ENCODE measurements at places on chromosomes 11 and 22. TPM values are rescaled to one million over a fixed set of nuclear protein-coding genes. Genes with fewer than 3 reads are reported as not detected.

DNA sequence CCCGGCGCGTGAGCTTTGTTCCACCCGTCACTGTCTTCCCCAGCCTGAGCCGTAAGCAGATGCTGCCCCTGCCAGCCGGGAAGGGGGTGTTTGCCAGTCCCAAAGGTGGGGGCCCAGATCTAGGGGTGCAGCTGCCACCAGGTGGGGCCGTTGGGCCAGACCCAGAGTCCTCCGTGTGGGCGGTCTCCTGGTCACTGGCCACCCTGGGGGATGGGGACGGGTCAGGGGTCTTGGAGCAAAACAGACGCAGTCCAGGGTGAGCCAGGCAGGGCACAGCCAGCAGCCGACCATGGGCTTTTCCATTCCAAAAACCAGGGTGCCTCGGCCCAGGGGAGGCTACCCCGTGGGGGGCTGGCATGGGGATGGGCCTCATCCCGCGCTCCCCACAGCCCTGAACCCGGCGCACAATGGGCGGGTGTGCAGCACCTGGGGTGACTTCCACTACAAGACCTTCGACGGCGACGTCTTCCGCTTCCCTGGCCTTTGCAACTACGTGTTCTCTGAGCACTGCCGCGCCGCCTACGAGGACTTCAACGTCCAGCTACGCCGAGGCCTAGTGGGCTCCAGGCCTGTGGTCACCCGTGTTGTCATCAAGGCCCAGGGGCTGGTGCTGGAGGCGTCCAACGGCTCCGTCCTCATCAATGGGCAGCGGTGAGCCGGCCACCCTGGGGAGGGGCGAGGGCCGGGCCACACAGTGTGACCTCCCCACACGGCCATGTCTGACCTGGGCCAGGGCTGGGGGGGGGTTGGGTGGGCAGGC lies 3.5 kb downstream of the MUC5B start:
- H3K36me3 ChIP-seq = no peaks in the 10 kb centered on the region
- no peak for DNase-seq
- no peak overlapping the region for H3K27ac ChIP-seq
- H3K4me1 ChIP-seq = no peaks in the 10 kb centered on the region

ARHGAP20 gene
- 2.2 TPM for total RNA-seq

GRCh38 chr11:120601536-120601935 lies 90.0 kb downstream of the GRIK4 start:
- H3K27ac ChIP-seq = no peak overlapping the region
- H3K4me1 ChIP-seq = no peaks in the 10 kb centered on the region
- no peak overlapping the region for H3K4me3 ChIP-seq
- no peaks in the 10 kb centered on the region for H3K27me3 ChIP-seq
- no peaks in the 10 kb centered on the region for H3K36me3 ChIP-seq
- DNase-seq = no peak

DNA sequence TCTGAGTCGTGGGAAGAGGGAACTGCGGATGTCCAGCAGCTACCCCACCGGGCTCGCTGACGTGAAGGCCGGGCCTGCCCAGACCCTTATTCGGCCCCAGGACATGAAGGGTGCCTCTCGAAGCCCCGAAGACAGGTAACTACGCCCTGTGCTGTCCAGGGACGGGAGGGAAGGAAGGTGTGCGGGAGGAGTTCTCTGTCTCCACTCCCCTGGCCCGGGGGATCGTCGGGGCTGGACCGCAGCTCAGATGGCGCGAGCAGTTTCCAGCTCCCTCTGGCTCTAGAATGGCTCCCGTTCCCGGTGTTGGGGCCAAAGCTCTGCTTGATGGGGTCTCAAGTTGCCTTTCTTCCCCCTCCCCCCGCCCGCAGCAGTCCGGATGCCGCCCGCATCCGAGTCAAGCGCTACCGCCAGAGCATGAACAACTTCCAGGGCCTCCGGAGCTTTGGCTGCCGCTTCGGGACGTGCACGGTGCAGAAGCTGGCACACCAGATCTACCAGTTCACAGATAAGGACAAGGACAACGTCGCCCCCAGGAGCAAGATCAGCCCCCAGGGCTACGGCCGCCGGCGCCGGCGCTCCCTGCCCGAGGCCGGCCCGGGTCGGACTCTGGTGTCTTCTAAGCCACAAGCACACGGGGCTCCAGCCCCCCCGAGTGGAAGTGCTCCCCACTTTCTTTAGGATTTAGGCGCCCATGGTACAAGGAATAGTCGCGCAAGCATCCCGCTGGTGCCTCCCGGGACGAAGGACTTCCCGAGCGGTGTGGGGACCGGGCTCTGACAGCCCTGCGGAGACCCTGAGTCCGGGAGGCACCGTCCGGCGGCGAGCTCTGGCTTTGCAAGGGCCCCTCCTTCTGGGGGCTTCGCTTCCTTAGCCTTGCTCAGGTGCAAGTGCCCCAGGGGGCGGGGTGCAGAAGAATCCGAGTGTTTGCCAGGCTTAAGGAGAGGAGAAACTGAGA lies 1.4 kb downstream of the ADM start:
- H3K27ac ChIP-seq = no peak overlapping the region
- no peak overlapping the region for H3K4me3 ChIP-seq
- H3K4me1 ChIP-seq = peaks cover 66% of the 10 kb centered on the region
- DNase-seq = no peak
- H3K27me3 ChIP-seq = no peaks in the 10 kb centered on the region
- 0 out of 2 replicates have a peak, but pooled peaks cover 3% of the 10 kb centered on the region for H3K36me3 ChIP-seq

DNA sequence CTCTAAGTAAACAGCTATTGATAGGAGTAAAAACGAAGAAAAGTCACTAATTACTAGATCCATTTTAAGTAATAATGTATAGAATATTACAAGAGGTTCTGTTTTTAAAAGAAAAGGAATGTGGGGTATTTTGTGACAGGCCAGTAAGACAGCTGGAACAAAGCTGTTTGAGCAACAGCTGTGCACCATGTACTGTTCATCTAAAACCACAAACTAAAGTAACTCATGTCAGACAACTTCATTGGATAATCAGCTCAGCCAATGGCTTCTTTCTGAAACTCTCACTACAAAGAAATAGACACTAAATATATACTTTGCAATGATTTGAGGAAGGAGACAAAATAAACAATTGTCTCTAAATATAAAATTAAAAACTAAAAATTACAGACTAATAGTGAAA lies 16.1 kb downstream of the RRAS2 start:
- H3K4me3 ChIP-seq = no peak overlapping the region
- no peaks in the 10 kb centered on the region for H3K27me3 ChIP-seq
- H3K36me3 ChIP-seq = peaks cover 6% of the 10 kb centered on the region
- H3K4me1 ChIP-seq = peaks cover 18% of the 10 kb centered on the region
- no peak overlapping the region for H3K27ac ChIP-seq

DNA sequence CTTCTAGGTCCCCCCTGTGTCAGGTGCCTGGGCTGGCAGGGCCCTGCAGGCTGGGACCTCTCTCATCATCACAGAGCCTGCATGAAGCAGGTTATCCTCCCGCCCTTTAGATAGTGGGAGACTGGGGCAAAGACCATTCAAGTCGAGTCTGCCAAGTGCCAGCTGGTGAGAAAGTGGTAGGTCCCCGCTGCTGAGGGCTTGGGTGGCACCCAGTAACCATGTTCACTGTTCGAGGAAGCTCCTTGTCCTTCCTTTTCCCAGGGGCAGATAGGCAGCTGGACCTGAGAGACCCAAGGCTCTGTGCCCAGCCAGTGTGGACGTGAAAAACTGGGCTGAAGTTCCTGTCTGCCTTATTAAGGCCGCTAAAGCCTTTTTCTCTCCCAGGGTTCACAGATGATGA lies 1319.8 kb downstream of the TBC1D22A start:
- H3K27me3 ChIP-seq = no peaks in the 10 kb centered on the region
- H3K4me3 ChIP-seq = no peak overlapping the region
- no peaks in the 10 kb centered on the region for H3K4me1 ChIP-seq
- no peak overlapping the region for H3K27ac ChIP-seq
- DNase-seq = no peak
- H3K36me3 ChIP-seq = no peaks in the 10 kb centered on the region

DNA sequence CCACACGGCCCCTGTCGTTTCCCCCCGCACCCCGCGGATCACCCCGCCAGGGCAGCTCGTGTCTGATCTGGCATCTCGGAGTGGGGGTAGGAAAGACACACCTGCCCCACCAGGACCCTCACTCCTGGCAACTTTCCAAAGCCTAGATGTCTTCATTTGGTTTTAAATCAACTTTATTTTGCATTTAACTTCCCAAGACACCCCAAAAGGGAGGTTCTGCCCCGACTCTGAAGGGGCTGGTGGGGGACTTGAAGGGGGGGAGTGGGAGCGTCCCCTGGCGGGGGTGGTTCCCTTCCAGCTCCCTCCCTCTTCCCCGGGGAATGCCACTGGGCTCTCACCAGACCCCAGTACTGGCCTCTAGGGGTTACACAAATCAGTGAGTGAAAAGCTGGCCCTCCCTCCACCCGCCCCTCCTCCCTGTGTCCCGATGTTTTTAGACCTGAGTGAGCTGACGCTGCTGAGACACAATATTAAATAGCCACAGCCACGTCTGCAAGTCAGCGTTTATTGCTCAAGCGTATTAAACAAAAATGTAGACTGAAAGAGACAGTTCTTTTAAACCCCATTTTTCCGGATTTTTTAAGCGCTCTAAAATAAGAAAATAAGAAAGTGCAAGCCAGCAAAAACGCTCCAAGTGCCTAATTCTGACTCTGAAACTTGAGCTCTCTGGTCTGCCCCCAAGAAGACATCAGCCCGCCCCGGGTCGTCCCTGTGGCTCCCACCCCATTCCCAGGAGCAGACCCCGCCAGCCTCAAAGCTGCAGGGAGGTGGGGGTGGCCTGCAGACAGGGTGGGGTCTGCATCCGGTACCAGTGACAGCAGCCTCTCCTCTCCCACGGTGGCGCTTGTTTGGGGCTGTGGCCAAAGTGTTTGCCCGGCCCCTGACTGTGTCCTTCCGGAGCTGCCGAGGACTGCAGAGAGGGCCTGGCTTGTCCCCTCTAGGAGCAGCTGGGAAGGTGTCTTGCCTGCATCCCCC lies 1.1 kb upstream of the TTLL8 start:
- no peaks in the 10 kb centered on the region for H3K4me1 ChIP-seq
- peaks cover 13% of the 10 kb centered on the region for H3K27me3 ChIP-seq
- DNase-seq = no peak
- H3K36me3 ChIP-seq = no peaks in the 10 kb centered on the region
- no peak overlapping the region for H3K4me3 ChIP-seq

TUBA8 gene
- 0.91 TPM for total RNA-seq

ENTHD1 gene
- not detected for total RNA-seq

- peak; percentile 51 for DNase-seq
- peaks cover 54% of the 10 kb centered on the region for H3K4me1 ChIP-seq
- H3K4me3 ChIP-seq = no peak overlapping the region
- H3K27me3 ChIP-seq = no peaks in the 10 kb centered on the region
Measured at GRCh38 chr11:96055706-96056387, 131.9 kb upstream of the MTMR2 start.

DNA sequence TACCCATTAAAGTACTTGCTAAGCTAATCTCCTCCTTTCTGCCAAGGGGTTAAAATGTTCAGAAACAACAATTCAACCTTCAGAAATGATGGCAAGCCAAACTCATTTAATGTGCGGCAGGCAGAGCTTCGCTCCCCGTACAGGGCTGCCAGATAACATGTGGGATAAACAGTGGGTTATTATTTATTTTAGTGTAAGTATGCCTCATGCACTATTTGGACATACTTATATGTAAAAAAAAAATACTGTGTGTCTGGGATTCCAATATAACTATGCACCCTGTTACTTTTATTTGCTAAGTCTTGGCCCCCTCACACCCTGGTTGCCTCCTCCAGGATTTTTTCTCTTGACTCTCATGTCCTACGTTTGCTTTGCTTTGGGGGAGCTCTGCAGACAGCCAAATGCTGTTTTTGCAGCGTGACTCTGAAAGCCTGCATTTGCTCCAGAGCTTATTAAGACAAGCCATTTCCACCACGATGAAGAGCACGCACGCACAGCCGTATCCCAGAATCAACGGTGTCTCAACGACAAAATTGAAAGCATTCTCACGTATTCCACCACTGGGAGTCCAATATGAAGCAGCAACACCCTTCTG lies 86.5 kb upstream of the SHANK2 start:
- H3K36me3 ChIP-seq = no peaks in the 10 kb centered on the region
- H3K27me3 ChIP-seq = no peaks in the 10 kb centered on the region

- peaks cover 17% of the 10 kb centered on the region for H3K36me3 ChIP-seq
- H3K4me3 ChIP-seq = no peak overlapping the region
- H3K4me1 ChIP-seq = no peaks in the 10 kb centered on the region
- H3K27me3 ChIP-seq = no peaks in the 10 kb centered on the region
Measured at GRCh38 chr11:11923828-11924227, 82.1 kb downstream of the USP47 start.

- H3K4me1 ChIP-seq = no peaks in the 10 kb centered on the region
- no peaks in the 10 kb centered on the region for H3K27me3 ChIP-seq
- H3K27ac ChIP-seq = no peak overlapping the region
- no peak for DNase-seq
- no peaks in the 10 kb centered on the region for H3K36me3 ChIP-seq
Measured at GRCh38 chr11:126132319-126132718, 69.7 kb upstream of the CDON start.

TREH gene
- total RNA-seq = not detected

GRCh38 chr11:110812086-110812733 lies 100.0 kb upstream of the ARHGAP20 start:
- H3K27me3 ChIP-seq = no peaks in the 10 kb centered on the region
- H3K4me1 ChIP-seq = no peaks in the 10 kb centered on the region
- no peak for DNase-seq
- no peak overlapping the region for H3K4me3 ChIP-seq
- no peak overlapping the region for H3K27ac ChIP-seq

DNA sequence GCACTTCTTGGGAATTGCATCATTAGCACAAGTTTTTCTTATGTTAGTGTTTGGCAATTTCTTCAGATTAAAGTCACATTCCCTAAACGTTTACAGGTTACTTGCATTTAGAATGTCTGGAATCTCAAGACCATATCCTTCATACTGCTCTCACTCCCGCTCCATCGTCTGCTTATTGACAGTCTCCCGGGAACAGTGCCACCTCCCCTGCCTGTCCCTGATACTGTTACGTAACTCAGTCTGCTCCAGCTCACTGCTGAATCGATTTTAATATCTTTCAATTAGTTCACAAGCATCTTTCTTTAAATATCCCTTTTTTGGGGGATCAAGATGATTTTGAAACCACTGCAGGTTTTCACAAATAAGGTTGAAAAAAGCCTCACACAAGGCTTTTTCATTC lies 48.2 kb downstream of the GLYATL2 start:
- H3K4me1 ChIP-seq = no peaks in the 10 kb centered on the region
- no peak for DNase-seq
- H3K36me3 ChIP-seq = no peaks in the 10 kb centered on the region
- peaks cover 4% of the 10 kb centered on the region for H3K27me3 ChIP-seq

- H3K27me3 ChIP-seq = no peaks in the 10 kb centered on the region
- no peaks in the 10 kb centered on the region for H3K36me3 ChIP-seq
- no peak for DNase-seq
- H3K4me1 ChIP-seq = no peaks in the 10 kb centered on the region
Measured at GRCh38 chr11:119832202-119832935, 103.4 kb upstream of the NECTIN1 start.

- no peak for DNase-seq
- no peaks in the 10 kb centered on the region for H3K4me1 ChIP-seq
- no peaks in the 10 kb centered on the region for H3K36me3 ChIP-seq
- H3K27me3 ChIP-seq = no peaks in the 10 kb centered on the region
- no peak overlapping the region for H3K27ac ChIP-seq
Measured at GRCh38 chr11:81869351-81870065, 864.2 kb downstream of the FAM181B start.

POU2AF2 gene
- total RNA-seq = not detected

INPP5J gene
- total RNA-seq = 0.13 TPM

GLYATL2 gene
- 0.69 TPM for total RNA-seq

GRCh38 chr11:46243796-46244109 lies 33.7 kb upstream of the CREB3L1 start:
- H3K27me3 ChIP-seq = no peaks in the 10 kb centered on the region
- 0 out of 2 replicates have a peak, but pooled peaks cover 7% of the 10 kb centered on the region for H3K36me3 ChIP-seq
- no peak for DNase-seq
- peak overlapping the region; percentile 86 for H3K27ac ChIP-seq

ARFGAP3 gene
- 71.3 TPM for total RNA-seq

NEAT1 gene
- total RNA-seq = 6.9 TPM

Data from SJSA1 (cell line).